ENCODE measurements at places on chromosomes 6 and 20.

DNA sequence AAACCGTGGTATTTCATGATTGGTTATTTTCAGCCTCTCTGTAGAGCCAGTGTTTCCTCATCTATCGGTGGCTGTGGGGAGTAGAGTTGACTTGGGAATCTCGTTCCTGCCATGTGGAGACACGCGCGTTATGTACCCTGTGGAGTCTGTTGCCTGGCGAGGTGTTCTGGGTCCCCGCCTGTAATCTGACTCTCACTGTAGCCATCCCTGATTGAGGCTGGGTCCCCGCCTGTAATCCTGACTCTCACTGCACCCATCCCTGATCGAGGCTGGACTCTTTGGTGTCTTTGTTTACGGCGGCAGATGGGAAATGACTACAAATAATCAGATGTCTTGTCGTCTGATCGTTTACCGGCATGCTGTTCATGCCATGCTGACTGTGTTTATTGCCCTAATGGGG lies 153.9 kb downstream of the DTNBP1 start:
- no peak for DNase-seq

DNA sequence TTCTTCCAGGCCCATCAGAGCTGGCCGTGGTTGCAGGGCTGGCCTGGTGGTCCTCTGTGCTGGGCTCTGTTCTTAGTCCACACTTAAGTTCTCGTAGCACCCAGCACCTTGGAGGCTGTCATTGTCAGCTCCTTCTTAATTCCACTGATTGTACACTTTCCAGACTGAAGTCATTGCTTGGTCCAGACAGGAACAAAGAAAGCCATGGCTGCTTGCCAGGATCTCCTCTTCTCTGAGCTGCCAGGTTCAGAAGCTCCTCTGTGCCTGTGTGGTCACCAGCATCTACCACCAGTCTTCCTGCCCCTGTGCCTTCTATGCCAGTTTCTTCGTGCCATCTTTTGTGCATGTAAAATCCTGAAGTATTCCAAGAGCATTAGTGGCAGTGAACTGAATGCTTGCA lies 39.5 kb upstream of the PCMTD2 start:
- DNase-seq: no peak

DNA sequence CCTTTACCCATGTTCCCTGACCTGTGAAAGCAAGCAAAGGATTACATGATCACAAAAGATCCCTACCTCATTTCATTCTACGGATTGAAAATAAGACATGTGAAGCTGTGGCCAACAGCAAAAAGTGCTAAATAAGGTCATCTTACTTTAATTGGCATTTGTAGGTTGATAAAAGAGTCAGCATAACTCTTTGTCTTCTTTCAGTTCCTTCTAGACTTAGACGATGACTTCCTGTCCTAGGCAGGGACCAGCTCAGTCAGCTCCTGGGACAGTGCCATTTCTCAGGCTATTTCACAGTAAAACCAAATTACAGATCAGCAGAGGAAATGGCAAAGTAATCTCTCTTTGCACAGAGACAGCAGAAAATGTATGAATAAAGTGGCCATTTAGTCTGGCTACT lies 480.7 kb downstream of the RFPL4B start:
- no peak for DNase-seq

GRCh38 chr6:14966096-14966905 lies 279.6 kb upstream of the JARID2 start:
- DNase-seq: no peak

DNA sequence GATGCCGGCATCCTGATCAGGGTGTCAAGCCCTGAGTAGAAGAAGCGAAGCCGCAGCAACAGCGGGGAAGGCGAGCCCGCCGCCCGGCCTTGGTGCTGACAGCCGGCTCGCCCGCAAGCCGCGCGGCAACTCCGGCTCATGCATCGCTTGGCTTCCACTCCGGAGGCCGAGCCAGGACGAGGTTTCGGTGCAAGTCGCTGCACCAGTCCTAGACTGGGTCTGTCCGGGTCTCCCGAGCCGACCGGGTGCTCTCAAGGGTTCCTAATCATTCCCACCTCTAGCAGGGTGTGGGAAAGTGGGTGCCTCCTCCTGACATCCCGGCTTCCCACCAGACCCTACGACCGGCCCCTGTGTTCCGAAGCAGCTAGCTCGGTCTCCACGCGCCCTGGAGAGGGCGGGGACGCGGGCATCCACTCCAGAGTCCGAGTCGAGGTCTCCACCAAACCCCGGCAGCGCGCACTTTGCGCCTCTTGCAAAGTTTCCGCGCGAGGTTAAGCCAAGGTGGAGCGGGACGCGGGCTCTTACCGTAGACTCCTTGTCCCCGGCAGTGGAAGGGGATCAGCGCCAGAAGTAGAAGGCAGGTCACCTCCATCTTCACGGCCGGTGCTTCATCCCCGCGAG lies 1.4 kb downstream of the MDGA1 start:
- DNase-seq: no peak

DNA sequence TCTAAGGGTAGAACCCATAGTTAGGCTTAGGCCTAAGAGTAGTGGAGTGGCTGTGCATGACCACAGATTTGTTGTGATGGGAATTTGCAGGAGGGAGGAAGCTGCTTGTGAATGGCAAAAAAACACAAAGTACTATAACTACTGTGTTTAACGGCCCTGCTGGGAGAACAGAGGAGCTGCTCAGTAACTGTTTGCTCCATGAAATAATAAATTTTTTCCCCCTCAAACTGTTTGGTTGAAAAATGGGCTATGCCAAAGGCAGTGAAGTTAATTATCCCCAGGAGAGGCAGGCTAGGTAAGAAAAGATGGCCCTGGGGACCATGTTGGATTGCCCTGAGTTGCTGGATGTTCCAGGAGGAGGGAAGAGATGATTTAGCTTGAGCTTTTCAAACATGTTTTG lies 256.5 kb upstream of the PRND start:
- DNase-seq: no peak

- no peak for DNase-seq
Observed at GRCh38 chr20:24720957-24721356, 228.1 kb upstream of the CST7 start.

GRCh38 chr6:164014346-164015087 lies 600.0 kb downstream of the QKI start:
- DNase-seq: no peak

DNA sequence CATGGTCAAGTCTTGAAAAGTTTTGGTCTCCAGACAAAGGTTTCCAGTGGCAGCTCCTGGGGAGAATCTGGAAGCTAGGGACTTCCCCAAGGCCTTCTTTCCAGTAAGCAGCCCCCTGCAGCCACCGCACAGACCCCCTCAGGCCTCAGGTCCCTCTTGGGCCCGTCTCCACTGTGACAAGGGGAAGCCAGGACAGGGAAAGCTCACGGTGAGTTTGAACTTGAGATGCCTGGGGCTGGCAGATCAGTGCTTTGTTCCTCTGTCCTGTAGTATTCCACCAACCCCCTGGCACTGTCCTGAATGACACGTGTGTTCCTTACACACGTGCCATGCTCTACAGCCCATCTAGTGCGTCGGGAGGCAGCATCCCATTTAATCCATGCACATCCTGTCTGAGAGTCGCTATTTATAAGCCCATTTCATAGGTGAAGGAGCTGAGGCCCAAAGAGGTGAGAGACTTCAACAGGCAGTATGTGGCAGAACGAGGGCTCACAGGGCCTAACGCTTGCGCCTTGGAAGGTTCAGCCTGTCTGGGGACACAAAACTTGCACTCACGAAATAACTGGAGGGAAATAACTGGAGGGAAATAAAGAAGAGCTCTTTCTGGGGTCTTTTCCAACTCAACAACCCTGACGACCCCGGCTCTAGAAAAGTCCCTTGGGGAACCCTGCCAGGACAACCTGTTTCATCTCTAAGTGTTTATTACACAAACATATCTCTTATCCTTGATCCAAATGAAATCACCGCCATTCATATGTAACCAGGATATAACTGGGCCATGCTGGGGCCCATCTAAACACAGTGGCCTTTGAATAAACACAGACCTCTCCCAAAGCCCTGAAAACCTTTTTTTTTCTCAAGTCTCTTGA lies 123.0 kb downstream of the BANF2 start:
- DNase-seq: no peak

- no peak for DNase-seq
Observed at GRCh38 chr6:117441824-117442264, 16.1 kb upstream of the ROS1 start.

- no peak for DNase-seq
Observed at GRCh38 chr20:51525241-51526105, 17.0 kb downstream of the NFATC2 start.
